Stimulated activated CD4-positive, alpha-beta T cell treated with anti-CD3 and anti-CD28 coated beads, Interleukin-4, amount 100 ng/mL, for 24 hours (primary cell): ENCODE measurements at places on chromosomes 13 and 19.

GRCh38 chr13:61770681-61771080, 355.0 kb upstream of the PCDH20 start:
- DNase-seq = no peak

DNA sequence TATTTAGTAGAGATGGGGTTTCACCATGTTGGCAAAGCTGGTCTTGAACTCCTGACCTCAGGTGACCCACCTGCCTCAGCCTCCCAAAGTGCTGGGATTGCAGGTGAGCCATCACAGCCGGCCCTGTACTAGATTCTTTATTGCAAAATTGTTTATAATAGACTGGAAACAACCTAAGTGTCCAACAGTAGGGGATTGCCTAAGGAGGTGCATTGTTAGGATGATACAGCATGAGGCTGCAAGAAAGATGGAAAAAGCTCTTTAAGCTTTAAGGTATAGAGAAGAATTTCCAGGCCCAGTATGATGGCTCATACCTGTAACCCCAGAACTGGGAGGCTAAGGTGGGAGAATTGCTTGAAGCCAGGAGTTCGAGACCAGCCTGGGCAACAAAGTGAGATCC, 8.2 kb downstream of the BCAT2 start:
- no peak for DNase-seq

GRCh38 chr13:98796798-98797197, 44.3 kb upstream of the SLC15A1 start:
- DNase-seq = no peak

GRCh38 chr19:419721-420515, 11.0 kb upstream of the C2CD4C start:
- DNase-seq = no peak

DNA sequence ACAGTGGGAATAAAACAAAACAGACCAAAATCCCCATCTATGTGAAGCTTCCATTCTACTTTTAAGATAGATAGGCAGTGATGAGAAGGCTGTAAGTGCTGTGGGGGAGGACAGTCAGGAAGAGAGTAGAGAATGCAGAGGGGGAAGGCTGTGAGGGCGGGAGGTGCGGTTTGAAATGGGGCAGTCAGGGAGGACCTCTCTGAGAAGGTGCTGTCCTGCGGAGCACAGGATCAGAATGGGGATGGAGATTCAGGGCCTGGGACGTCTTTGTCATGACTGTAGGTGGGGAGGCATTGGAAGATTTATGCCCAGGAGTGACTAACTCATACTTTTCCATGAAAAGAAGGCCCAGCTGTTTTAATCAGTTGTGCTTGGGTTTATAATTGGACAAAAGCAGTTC, 3.9 kb upstream of the GPR183 start:
- DNase-seq = no peak

- DNase-seq = no peak
These were observed 2.6 kb upstream of the TUBA3C start for GRCh38 chr13:19184176-19184575.

DNA sequence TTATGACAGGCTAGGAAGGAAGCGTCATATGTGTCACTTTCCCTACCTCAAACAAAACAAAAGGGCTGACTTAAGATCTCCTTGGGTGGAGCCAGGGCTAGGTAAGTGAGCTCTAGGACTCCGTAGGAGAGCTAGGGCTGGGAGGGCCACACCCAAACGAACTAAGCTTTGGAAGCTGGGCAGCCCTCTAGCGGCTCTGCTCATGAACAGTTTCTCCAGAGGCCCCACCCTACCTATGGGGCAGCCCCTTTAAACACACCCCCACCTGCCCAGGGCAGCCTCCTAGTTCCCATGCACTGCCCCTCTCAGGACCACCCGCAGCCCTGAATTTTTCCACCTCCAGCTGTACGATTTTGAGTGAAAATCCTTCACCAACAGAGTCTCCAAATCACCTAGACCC, 3.5 kb downstream of the PEG3 start:
- no peak for DNase-seq

GRCh38 chr13:20351281-20352022, 119.3 kb upstream of the GJB6 start:
- DNase-seq = no peak

DNA sequence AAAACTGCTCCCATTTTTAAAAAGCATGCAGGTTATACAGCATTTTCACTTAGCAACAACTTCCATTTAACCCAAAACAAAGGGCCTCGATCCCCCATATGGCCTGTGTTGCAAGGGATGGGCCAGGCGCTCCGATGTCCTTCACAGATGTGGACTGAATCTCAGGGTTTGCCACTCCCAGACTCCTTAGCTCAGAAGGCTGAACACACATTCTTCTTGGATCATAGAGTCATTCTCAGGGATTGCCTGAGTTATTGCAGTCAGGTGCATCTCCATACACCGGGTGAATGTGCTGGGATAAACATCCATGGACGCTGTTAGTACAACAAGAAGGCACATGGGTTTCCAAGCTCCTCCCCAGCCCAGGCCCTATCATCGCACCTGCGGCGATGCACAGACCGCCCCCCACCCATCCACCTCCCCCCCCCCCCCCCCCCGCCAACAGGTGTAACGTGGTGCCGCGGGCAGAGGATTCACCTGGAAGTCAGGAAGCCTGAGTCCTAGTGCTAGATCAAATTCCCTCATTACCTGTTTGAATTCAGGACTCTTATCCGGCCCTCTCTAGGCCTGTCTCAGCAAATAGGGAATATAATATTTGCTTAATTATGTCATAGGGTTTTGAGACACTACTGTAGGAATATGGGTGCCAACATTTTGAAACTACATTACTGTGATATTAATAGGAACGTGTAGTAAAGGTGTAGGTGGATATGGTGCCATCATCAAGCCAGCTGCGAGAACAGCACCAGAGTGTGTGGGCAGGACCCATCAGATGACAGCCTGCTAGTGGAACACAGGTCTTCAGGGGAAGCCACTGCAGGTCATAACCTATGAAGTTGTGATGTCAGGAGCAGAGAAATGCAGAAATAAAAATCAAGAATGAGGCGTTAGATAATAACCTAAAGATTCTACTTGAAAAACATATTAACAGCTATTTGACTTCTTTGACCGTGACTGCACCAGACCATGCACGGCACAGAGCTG, 110.9 kb downstream of the SACS start:
- DNase-seq = no peak

DNA sequence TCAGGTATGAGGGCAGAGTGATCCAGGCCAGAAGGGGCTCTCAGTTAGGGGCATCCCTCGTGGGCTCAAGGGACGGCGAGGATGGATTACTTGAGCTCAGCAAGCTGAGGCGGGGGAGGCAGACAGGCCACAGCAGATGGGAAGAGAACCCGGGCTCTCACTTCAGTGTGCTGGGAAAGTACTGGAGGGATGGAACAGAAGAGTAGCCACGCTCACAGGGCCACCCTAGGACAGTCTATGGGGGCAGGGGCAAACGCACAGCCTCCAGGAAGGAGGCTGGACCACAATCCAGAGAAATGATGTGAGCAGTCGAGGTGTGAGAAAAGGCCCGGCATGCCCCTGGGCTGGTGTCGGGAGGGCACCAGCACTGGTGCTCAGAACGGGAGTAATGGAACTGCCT, 9.2 kb downstream of the GJA3 start:
- DNase-seq = no peak

DNA sequence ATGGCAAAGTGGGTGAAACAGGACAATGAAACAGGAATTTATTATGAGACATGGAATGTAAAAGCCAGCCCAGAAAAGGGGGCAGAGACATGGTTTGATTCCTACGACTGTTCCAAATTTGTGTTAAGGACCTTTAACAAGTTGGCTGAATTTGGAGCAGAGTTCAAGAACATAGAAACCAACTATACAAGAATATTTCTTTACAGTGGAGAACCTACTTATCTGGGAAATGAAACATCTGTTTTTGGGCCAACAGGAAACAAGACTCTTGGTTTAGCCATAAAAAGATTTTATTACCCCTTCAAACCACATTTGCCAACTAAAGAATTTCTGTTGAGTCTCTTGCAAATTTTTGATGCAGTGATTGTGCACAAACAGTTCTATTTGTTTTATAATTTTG, 8.6 kb downstream of the CLN5 start:
- no peak for DNase-seq

- no peak for DNase-seq
These were observed at the start of gene CBARP for GRCh38 chr19:1237754-1238368. Gene CBARP (minus strand): TSS chr19:1238005. CDS start chr19:1236100, 1,905 bp downstream.

GRCh38 chr19:28257396-28257795, 955.6 kb downstream of the UQCRFS1 start:
- DNase-seq = no peak

GRCh38 chr19:4980838-4981680, 12.1 kb downstream of the KDM4B start:
- no peak for DNase-seq

GRCh38 chr19:46714444-46715106, 2.3 kb downstream of the PRKD2 start:
- peak; percentile 58 for DNase-seq

- no peak for DNase-seq
These were observed 2.5 kb upstream of the NR2C2AP start for GRCh38 chr19:19205416-19206410.

DNA sequence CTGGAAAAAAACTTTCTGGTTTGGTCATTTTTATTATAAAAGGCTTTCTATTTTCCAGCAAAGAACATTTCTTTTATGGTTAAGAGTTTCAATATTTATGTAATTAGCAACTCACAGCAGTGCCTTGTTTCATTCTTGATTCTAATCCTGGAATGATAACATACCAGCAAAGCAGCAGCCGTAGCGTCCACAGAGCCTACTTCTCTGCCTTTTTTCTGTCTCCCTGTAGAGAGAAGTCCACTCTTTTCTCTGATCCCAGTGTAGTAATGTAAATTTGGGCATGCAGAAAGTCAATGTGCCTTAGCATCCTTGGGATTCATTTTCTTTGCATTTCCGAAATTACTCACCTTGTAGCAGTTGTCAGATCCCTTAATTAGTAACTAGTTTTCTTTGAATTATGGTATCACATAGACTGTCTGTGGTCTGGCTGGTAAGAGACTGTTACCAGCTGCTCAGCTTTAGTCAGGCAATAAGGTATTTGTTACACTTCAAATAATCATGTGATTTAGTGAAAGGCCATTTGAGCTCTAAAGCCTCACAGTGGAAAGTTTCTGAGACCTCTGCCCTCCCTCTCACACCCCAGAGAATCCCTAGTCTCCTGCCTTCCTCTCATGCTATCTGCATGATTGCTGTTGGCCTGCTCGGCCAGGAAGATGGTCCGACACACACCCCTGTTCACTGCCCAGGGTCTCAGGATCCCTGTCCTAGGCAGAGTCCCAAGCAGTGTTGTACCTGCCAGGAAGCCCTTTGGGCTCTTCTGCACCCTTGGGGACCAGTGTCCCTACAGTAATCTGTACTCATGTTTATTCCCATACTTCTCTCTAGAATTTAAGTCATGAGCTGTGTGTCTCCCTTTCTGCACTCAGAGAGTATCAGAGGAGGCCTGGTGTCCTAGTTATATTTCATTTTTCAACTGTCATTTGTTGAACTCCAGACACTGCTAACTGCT, 86.3 kb downstream of the LRCH1 start:
- no peak for DNase-seq

- no peak for DNase-seq
These were observed 102.3 kb upstream of the ABCC4 start for GRCh38 chr13:95403349-95404140.

GRCh38 chr13:60990032-60990733, 425.5 kb downstream of the PCDH20 start:
- no peak for DNase-seq

- no peak for DNase-seq
These were observed 132.4 kb downstream of the MRPL57 start for GRCh38 chr13:21308906-21309305.

- no peak for DNase-seq
These were observed 354.5 kb upstream of the NBEA start for GRCh38 chr13:34587576-34587975.

GRCh38 chr19:2149980-2150793, 1.2 kb downstream of the AP3D1 start:
- DNase-seq = no peak

- DNase-seq = peak; percentile 21
These were observed 43.3 kb downstream of the RFX2 start for GRCh38 chr19:6066661-6067646.

GRCh38 chr19:16303755-16304154, 20.9 kb upstream of the KLF2 start:
- no peak for DNase-seq

GRCh38 chr13:75391432-75392100, 90.4 kb downstream of the TBC1D4 start:
- DNase-seq = no peak

- DNase-seq = no peak
These were observed 113.0 kb upstream of the SPACA7 start for GRCh38 chr13:112263152-112263551.

DNA sequence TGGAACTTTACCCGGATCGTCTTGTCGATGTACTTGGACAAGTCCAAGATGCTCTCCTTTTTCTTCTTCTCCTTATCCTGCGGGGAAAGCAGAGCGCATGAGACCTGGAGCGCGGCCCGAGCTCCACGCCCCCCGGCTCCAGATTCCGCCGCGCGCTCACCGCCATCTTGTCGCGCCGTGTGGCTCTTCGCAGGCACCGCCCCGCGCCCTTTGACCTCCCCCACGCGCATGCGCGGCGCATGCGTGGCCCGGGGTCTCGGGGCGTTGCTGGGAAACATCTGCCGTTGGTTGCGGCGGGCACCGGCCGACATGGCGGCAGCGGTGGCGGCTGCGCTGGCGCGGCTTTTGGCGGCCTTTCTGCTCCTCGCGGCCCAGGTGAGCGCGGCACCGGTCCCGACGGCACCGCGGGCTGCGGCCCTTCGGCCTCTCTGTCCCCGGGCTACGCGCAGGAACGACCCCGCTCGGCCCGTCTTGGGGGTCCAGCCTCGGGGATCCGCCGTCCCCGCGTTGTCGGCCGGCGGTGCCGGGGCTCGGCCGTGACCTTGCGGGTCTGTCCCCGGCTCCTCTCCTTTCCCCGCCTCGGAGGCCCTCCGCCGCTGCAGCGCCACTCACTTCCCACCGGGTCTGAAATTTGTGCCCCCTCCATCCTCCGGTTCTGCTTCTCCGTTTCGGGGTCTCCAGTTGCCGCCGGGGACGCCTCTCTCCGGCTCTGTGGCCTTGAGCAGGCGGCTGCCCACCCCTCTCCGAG, at the start of the genes LSM7 and SPPL2B:
LSM7 (minus strand) TSS at position 186 of the 748 bp plus-strand sequence; CDS start at position 166, 20 bp downstream.
SPPL2B (plus strand) TSS at position 284 of the 748 bp plus-strand sequence; CDS start at position 310, 26 bp downstream.
- DNase-seq = peak; percentile 92

DNA sequence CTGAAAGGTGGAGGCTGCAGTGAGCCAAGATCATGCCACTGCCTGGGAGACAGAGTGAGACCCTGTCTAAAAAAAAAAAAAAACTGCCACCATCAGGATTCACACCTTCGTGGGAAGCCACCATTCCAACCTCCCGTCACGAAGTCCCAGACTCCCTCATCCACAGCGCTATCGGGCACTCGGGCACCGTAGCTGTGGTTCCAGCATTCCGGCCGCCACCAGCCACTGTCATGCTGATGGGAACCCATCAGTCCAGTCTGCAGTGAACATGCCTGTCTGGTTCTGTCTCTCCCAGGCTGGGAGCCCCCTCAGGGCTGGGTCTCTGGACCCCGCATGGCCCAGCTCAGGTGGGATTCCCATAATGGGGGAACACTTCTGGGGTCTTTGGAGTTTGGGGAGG, 27.5 kb downstream of the TINCR start:
- no peak for DNase-seq

GRCh38 chr13:76762721-76763120, 123.5 kb downstream of the KCTD12 start:
- no peak for DNase-seq
